NCI-H1436 treated with DMSO at 0.1 percent for 48 hours (cell line): ENCODE measurements at places on chromosomes 3 and 15.

- DNase-seq = no peak
Measured at GRCh38 chr3:148901987-148902791, 37.1 kb downstream of the CPA3 start.

- DNase-seq = no peak
Measured at GRCh38 chr3:159128628-159129027, 326.8 kb downstream of the MFSD1 start.

GRCh38 chr3:50405249-50405648, 45.9 kb upstream of the TMEM115 start:
- no peak for DNase-seq

DNA sequence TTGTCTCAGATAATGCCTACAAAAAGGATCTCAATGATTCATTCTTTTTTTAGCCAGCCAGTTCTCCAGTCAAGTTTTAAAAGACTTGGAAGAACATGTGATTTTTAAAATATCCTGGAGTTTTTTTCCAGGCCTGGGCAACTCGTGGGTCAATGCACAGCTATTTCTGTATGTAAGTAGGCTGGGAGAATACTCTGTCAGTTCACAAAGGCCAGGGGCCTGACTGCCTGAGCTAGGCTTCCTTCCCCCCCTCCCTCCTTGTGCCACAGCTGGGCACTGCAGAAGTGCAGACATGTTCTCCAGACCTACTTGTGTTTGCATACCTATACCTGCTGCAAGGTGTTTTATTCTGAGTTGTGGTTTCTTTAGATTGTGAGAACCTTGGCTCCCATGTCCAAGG, 43.7 kb downstream of the CTDSPL start:
- DNase-seq = no peak

DNA sequence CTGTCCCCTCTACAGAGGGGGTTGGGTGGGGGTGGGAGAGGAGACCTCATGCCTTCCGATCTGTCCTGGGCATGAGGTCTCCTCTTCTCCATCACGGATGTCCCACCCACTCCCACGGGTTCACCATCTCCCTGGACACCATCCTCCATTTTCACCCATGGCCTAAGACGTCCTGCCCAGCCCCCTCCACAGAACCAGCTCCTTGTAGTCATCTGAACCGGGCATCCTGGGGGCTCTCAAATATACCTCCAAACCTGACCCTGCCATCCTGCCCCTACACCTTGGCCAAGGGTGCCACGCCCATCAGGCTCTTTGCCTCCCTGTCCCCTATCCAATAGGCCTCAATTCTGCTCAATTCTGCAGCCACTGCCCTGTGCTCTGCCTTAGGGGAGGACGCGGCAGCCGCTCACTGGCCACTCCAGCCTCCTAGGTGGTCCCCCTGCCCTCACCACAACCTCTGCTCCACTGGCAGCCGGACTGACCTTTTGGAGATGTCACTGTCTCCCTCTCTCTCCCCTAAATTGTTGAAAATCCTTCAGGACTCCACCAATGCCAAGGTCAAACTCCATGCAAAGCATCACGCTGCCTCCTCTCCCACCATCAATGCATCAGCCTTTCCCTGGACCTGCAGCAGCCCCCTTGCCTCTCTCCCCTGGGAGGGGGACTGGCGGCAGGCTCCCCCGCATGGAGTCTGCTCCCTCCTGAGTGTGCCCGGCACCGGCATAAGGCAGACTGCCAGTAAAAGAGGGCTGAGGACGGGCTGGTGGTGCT, 9.4 kb upstream of the ANPEP start:
- no peak for DNase-seq

GRCh38 chr3:106068381-106068780, 199.6 kb upstream of the CBLB start:
- DNase-seq = no peak

DNA sequence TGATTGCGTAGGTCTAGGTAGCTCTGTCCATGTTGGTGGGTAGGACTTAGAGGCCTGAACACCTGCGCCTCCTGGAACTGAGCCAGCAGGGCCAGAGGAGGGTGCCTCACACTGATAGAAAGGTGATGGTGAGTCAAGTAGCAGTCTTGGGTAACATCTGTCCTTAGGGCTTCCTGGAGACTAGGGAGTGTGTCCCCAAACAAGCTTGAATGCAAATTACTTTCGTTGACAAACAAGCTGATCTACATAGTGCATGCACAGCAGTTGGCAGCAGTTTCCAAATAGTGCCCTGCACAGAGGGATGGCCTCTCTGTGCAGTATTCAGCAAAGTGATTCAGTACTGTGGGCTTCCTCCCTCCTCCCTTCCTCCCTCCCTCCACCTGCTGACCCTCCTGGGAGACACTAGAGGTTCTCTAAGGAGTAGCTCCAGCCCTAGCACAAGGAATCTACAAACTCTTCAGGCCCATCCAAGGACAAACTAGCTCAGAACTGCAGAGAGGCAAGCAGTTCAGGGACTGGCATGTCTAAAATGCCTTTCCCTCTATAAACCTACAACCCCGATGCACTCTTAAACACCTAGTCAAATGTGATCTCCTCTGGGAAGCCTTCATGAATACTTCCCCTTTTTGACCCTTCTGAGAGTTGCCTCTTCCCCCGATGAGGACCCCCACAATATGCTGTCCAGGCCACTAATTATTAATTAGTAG, 61.0 kb downstream of the TLE3 start:
- DNase-seq = no peak

DNA sequence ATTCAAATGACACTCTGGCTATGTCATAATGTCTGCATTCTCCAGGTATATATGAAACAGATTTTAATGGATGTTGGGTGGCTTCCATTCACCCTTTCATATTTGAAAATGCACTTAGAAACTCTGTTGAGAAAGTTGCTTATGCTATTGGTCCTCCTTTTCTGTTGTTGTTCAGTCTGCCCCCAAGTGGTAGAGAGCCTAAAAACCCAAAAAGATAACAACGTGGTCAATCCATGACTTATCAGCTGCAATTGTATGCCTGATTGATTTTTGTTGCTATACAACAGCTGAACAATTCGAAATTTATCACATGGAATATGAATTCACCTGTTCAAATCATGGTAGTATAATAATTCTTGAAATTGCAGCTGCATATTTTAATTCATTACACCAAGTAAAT, 279.8 kb downstream of the ROBO2 start:
- no peak for DNase-seq

DNA sequence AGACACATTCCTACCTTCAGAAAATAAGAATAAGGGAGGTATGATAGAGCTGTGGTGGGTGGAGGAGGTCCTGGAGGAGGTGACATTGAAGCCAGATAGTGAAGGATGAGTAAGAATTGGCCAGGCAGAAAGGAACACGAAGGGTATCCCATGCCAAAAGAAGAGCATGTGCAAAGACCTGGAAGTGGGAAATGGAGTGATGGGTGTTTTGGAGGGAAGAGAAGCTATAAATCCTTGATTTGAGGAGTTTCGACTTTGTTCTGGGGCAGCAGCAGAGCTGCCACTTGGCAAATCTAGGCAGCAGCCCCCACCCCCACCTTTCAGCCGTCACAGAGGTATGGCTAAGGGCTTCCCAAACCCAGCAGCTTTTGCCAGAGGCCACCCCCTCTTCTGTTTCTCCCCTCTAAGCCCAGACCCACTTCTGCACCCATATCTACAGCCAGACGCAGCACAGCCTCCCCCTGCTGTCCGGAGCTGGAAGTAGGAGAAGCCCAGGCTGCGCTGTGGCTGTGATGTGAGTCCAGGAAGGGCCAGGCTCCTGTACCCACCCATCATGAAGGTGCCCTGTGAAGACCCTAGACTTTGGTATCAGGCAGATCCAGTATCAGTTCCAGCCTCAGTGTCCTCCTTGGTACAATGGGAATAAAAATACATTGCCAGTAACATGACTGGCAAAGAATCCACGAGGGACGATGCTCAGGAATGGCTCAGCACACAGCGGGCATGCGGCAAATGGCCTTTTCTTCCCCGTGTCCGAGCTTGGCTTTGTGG, 188.7 kb upstream of the LINGO1 start:
- no peak for DNase-seq

GRCh38 chr3:51522273-51522962, 16.1 kb upstream of the RAD54L2 start:
- DNase-seq = no peak

DNA sequence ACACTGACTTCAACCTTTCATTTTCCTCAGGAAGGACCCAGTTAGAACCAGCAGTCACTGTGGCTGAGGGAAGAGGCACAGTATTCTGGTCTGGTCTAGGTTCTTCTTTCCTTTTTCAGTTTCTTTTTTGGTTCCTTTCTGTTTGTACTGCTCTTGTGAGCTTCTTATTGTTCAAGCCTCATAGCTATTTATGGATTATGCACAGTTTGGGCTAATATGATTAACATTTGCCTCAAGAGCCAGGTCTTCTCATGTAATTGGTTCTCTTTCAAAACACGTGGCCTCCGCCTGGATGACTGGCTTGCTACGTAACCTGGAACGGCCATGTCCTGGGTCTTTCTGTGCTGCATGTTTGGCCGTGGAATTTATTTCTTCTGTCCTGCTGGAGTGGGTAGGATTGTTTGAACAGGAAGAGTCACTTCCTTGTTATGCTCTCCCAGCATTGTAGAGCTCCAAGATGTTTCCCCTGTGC, 43.3 kb downstream of the RBMS3 start:
- no peak for DNase-seq

DNA sequence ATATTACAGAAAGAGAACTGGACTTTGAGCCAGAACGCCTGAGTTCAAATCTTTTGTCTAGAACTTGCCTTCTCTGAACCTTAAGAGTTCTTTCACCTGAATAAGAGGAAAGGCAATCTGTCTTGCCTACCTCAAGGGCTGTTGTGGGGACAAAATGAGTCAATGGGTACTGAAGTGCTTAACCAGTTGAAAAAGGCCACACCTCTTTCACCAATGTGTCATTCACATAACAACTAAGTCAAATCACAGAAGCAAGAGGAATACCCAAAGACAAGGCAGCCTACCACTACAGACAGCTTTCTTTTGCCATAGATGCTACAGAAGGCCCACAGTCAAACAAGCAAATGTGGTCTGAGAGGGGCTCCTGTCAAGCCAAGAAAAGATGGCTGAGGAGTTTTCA, 39.7 kb downstream of the NBEAL2 start:
- no peak for DNase-seq

DNA sequence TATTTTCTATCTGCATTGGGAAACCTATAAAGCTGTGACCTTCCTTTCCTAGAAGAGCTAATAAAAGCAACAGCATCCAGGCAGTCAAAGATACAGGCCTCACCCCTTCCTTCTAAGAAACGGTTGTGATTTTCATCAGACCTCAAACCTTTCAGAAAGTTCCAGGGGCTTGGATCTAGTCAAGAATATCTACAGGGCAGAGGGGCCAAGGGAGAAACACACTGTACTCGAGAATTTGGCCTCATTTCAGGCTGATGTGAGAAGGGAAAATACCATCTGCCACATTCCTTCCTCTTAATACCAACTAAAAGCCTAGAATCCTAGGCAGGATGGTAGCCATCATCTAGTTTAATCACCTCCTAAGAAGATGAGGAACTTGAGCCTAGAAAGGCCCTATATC, 24.5 kb upstream of the BCL6 start:
- DNase-seq = no peak

- DNase-seq = no peak
Measured at GRCh38 chr3:12992629-12993516, 80.4 kb downstream of the IQSEC1 start.

- no peak for DNase-seq
Measured at GRCh38 chr3:133620066-133620784, 41.5 kb downstream of the TOPBP1 start.

GRCh38 chr15:50135031-50135551, 16.1 kb upstream of the ATP8B4 start:
- DNase-seq = no peak

DNA sequence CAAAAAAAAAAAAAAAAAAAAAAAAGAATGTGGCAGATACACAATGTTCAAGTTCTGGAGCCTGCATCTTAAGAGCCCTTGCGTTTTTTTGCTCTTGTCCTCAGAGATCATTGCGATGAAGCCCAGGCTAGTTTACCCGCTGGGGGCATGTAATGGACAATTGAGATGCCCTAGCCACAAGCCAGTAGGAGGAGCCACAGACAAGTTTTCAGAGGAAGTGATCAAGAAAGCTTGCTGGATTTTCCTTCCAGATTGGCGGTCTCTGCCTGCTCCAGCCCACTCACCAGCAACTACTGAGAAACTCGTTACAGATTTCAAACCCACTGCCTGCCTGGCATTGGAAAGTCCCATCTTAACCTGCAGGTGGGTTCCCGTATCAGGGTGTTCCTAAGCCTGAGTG, 192.1 kb upstream of the EOMES start:
- no peak for DNase-seq

- DNase-seq = no peak
Measured at GRCh38 chr15:98740295-98740694, 92.0 kb downstream of the IGF1R start.

DNA sequence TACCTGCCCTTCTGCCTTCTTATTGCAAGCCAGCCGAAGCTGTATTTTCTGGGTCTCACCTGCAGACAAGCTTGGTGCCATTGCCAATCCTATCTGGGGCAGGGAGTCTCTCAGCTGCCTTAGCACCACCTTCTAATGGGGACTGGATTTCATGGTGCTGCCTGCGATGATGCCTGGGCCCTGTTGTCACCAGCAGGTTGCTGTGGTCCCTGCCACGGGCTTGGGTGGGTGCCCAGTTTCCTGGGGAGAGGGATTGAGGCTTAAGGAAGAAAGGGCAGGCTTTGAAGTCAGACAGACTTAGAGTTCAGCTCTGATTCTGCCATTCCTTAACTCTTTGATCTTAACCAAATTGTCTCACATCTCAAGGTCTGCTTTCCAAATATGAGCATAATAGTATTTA, 87.4 kb upstream of the CD96 start:
- DNase-seq = no peak

DNA sequence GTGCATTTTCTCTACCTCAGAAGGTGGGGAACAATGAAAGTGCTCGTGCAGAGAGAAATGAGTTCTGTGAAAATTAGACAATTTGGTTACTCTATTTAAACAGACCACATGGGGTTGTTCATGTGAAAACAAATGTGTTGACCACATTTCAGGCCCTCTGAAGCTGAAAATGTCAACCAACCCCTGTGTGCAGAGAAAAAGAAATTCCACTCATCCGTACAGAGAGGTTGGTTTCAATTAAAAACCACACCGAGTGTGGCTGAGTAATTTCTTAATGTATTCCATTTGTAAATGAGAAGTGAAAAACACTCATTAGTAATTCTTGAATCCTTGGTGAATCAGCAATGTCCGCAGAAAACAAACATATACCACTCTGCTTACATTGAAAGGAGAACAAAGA, 46.9 kb upstream of the SLC7A14 start:
- DNase-seq = no peak

GRCh38 chr15:79602180-79602579, 170.0 kb downstream of the MINAR1 start:
- no peak for DNase-seq

DNA sequence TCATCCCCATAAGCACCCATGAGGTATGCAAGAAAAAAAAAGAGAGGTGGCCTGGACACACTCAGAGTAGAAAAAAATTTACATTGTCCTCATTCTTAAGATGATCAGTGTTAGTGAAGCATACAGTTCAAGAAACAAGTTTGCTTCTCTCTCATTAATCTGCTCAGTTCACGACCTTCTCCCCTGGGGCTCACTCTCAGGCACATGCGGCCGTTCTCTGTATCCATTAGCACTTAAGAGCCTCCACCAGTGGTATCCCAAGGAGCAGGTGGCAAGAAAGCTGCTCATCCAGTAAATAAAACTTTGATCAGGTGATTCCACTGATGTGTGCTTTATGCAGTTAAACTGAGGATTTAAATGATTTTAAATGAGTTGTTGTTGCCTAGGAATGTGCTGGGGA, 57.4 kb downstream of the ARHGAP31 start:
- DNase-seq = no peak
